ENCODE measurements at places on chromosomes 5 and 9.
A peak's percentile ranks its signal among the peaks of the same experiment; 100 is the strongest.

GRCh38 chr5:177300236-177300880 is 3.2 kb downstream of the RAB24 start:
- no peak for DNase-seq

GRCh38 chr5:36841677-36842076 is 34.9 kb upstream of the NIPBL start:
- no peak for DNase-seq

- DNase-seq, result peak; percentile 79
These were observed 37.3 kb downstream of the SEC61B start for GRCh38 chr9:99259231-99259918.

DNA sequence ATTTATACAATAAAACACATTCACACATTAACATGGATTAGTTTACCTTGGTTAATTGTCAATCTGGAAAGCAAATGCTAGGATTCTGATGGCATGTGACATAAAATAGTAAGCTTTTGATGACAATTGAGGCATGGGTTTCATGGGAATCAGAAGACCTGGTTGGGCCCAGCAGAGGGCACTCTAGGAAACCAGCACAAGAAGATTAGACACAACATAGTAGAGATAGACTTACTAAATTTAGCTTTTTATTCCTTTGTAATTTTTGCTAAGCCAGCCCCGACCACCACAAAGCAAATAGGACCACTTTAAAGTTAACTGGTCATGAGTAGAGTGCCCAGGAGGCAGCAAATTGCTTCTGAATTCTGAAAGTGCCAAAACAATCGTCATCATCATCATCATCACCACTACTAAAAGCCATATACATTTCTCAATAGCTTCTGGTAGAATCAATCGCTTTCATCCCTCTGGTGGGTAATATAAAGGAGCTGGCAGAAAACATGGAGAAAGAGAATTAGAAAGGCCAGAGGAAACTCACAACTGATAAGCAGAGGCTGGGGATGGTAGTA is 163.2 kb downstream of the ARRDC3 start:
- DNase-seq, result no peak

DNA sequence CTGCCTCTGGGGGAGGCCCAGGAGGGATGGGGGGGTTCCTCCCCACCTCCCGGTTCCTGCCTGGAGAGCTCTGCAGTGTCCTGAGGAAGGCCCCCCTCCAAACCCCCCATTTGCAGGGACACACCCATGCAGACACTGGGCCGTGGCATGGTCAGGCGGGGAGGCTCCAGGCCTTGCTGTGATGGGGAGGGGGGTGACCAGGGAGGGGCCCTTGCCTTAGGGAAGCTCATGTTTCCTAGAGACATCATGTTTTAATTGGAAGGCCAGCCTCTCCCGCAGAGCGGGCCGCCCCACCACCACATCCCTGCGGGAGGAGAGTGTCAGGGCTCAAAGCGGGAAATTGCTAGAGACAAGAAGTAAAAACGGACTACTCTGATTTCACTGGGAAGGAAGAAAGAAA is 12.0 kb downstream of the PRRX2 start:
- no peak for DNase-seq

DNA sequence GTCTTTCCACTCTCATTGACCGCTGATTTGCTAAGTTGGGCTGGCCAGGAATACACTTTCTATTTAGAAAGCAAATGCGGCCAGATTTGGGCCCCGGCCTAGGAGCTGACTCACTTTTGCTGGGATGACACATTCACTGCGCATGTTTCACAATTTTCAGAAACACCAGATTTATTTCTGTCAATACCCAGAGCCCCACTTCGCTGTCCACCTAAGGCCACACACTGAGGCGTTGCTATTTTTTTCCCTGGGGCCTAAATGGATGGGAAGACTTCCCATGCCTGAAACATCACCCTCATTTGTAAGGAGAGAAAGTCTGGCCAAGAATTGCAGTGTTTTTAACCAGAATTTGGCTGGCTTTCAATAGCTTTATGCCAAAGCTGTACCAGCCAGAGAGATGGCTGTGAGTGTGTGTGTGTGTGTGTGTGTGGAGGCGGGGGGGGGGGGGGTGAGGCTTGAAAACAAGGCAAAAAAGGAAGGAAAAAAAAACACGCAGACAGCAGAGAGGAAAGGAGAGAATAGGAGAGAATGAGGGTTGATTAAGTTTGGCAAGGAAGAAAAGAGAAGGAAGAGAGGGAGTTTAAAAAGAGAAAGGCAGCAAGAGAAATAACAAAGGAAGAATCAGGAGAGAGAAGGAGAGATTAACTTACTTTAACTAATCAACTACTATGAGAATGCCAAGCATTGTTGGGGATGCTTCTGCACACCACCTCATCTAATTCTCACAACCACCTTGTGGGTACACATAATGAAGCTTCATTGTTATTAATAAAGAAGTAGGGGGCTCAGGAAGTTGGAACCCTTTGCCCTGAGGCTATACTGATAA is 261.4 kb upstream of the KLF4 start:
- DNase-seq, result no peak

- no peak for DNase-seq
These were observed 463.1 kb downstream of the NR2F1-AS1 start for GRCh38 chr5:93117751-93118531.

- no peak for DNase-seq
These were observed 219.1 kb downstream of the ADAMTS6 start for GRCh38 chr5:65262649-65263059.

DNA sequence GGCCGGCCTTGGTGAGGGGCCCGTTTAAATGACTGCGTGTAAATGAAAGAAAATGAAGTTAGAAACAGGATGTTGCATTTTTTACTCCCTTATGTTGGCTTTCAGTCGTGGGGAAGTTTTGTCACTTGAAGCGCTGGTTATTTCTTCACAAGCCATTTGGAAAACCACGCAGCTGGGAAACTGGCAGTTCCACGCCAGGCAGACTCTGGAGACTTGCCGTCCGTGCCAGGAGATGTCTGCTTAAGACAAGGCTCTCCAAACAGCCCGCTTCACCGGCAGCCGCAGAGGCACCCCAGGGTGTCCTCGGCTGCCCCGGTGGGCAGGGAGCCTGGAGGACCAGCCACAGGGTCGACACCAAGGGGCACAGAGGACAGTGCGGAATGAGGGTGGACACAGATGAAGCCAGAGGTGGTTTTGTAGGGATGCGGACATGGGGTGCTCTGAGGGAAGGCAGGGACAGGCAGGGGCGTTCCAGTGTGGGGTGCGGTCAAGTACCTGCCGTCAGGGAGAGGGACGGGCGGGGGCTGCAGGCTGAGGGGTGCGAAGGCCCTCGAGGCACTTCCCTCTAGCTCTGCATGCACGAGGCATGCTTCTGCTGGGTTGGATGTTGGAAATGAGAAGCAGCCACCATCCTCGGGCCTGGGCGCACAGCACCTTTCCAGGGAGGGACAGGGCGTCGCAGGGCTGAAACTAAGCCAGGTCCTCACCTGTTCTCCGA is 11.1 kb upstream of the AJM1 start:
- DNase-seq, result no peak

DNA sequence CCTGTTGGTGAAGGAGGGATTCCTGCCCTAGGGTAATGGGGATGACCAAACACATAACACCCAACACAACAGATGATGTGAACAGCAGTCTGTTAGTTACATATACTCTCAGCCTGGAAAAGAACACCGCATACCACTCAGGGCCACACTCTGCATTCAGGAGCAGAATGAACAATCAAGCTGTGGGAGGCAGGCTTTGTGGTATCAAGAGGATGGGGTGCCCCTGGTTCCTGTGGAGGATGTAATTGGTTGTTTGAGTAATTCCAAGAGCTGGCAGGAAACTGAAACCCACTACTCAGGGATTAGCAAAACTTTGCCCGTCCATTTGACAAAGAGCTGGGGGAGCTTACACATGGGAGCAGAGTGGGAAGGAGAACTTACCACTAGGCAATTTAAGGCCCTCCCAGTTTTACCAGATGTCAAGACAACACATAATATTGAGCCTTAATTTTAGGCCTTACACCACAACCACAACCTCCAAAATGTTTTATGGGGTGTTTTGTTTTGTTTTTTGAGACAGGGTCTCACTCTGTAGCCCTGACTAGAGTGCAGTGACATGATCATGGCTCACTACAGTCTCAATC is 15.6 kb upstream of the PRKAA1 start:
- no peak for DNase-seq

- DNase-seq, result peak; percentile 9
These were observed 789.3 kb downstream of the SEMA5A start for GRCh38 chr5:8756498-8757084.

- no peak for DNase-seq
These were observed 145.4 kb downstream of the BNC2 start for GRCh38 chr9:16725066-16725465.

- no peak for DNase-seq
These were observed 370.8 kb downstream of the GADD45G start for GRCh38 chr9:89975630-89976029.

DNA sequence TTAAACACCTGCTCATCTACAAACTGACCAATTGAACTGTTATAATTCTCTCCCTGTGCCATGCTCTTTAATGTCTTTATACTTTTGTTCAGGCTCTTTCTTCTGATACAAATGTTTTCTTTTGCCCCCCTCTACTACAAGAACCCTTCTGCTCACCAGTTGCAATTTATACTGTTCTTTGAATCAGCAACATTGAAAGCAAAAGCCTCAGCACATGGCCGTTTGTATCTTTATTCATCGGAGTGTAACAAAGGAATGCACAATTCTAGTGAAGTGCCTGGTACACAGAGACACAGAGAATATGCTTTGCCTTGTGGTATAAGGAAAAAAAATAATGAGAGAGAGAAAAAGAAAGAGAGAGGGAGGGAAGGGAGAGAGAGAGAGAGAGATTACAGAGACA is 547.1 kb downstream of the CDH12 start:
- DNase-seq, result no peak

GRCh38 chr9:110742741-110743371 is 74.3 kb downstream of the MUSK start:
- DNase-seq, result no peak

DNA sequence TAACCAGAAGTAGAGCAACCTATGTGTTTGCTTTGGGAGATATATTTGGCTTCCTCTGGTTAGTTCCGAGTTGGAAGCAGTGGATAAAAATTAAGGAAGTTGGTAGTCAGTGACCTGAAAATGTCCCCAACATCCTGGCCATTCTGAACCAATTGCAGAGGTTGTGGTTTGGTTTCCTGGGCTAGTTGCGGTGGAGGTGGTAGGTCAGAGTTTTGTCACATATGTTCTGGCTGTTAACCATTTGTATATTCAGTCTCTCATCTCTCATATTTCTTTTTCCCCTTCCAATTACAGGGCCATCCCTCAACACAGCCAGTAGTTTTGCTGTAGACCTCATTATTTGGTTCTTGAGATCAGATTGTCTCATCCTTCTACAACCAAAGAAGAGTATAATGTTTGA is 1026.9 kb downstream of the PTPRD start:
- DNase-seq, result no peak

- no peak for DNase-seq
These were observed 619.3 kb upstream of the ZNF608 start for GRCh38 chr5:125365747-125366146.

- no peak for DNase-seq
These were observed 63.5 kb downstream of the CEMIP2 start for GRCh38 chr9:71704796-71705195.

DNA sequence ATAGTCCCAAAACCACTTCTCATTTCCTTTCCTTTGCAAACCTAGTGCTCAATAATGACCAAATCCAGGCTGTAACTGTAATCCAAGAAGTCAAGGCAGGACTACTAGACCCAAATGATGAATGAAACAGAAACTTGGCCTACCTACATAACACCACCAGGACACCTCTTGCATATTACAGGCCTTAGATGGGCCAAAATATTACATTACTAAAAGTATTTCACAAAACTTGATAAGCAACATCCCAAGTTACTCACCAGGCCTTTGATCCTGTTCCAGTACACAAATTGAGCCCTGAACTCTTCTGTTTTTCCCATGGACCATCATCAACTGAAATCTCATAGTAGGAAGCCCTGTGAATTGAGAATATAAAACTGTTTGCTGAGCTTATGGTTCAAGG is 34.8 kb downstream of the NADK2 start:
- DNase-seq, result no peak

DNA sequence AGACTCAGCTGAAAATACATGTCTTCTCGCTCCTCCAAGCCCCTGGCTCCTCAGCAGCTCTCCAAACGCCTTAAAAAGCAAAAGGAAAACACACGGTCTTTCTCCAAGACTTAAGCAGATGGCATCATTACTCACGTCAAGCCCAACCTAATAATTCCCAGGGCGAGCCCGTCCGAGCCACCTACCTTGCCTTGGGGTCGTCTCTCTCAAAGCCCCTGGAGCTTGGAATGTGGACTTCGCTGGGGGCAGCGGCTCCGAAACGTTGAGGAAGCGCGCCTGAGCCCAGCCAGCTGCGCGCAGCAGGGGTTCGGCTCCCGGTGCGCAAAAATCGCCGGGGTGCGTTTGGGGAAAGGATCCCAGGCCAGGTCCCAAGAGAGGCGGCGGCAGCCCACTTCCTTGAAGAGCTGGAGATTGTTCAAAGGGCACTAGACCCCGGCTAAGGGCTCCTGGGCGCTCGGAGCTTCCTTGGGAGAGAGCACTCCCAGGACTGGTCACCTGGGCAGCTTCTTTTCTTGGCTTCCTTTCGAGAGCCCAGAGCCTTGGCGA is 395 bp downstream of the DRD1 start:
- DNase-seq, result no peak

- no peak for DNase-seq
These were observed 98.1 kb upstream of the ERBIN start for GRCh38 chr5:65828022-65828896.

DNA sequence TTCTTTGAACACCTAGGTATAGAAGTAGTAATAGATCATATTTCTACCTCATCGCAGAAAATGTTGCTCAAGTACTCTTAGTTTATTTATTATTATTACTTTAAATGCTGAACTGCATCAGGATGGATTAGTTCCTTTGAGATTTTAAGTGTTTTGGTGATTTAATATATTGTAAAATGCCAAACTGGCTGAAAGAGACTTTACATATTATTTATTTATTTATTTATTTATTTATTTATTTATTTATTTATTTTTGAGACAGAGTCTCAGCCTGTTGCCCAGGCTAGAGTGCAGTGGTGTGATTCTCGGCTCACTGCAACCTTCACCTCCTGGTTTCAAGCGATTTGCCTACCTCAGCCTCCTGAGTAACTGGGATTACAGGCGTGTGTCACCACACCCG is 42.3 kb downstream of the LMNB1 start:
- DNase-seq, result no peak

DNA sequence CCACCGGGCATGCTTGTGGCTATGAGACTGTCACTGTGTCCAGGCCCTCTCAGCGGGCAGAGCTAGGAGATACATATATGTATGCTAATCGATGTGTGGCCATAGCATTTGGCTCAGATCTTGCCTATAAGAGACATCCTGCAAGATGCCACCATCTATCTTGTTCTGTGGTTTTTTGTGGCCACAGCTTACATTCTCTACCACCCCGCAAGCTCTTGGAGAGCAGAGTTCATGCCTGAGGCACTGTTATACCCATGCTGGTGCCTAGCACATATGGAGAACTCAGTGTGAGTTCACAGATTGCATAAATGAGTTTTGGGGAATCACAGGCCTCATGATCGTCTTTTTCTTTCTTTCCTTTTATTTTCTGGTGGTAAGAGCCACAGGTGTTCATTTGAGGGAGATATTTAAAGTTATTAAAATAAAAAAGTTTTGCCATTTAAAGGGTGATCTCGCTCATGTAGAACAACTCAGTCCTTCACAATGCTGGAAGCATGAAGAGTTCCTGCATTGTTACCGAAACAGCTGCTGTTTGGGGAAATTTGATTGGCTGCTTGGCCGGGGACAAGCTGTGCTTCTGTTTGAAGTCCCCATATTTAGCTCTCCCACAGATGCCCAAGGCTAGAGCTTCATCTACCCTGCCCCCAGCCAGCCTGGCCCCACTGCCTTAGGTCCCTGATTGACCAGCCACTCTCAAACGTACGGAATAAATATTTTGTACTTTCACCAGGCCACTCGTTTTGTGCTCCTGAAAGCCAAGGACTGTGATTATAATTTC is 169.2 kb upstream of the MAP1B start:
- no peak for DNase-seq
